ENCODE measurements at places on chromosomes 3 and 15.

GRCh38 chr3:193829781-193830180, 236.8 kb downstream of the OPA1 start:
- H3K27me3 ChIP-seq = no peaks in the 10 kb centered on the region
- no peak overlapping the region for H3K27ac ChIP-seq

DNA sequence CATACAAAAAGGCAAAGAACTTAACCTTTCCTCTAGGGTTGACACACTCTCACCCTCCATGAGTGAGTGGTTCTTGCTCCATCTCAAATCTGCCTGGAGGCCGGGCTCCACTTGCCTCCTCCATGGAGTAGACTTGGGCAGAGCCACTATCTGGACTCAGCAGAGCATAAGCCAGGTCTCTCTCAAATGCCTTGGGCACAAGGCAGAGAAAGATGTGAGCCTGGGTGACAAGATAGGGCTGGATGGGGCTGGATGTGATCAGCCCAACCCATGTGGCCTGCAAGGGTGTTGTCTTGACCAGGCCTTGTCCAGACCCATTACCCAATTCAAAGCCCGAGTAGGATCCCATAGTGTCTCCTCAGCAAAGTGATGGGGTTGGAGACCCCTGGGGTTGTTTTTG, 4.2 kb upstream of the RPL29 start:
- no peaks in the 10 kb centered on the region for H3K36me3 ChIP-seq
- H3K4me3 ChIP-seq = no peak overlapping the region
- DNase-seq = no peak

DNA sequence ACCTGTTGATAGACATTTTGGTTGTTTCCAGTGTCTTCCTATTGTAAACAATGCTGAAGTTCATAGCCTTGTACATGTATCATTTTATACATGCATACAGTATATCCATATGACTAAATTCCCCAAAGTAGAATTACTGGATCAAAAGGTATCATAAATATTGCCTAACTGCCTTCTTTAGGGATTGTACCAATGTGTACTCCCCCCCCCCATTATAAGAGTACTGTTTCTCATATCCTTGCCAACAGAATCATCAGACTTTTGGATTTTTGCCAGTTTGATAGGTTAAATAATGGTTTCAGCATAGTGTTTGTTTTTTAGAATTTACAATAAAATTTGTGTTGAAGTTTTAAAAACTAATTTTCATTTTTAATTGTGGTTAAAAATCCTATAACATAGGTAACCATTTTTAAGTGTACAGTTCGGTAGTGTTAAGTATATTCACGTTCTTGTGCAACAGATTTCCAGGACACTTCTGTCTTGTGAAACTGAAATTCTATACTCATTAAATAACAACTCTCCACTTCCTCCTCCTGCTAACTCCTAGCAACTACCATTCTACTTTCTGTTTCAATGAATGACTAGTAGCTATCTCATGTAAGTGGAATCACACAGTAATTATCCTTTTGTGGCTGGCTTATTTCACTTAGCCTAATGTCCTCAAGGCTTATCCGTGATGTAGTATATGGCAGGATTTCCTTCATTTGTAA, 30.8 kb upstream of the MAP3K13 start:
- peak; percentile 18 for DNase-seq
- H3K27ac ChIP-seq = no peak overlapping the region
- H3K27me3 ChIP-seq = no peaks in the 10 kb centered on the region
- H3K4me1 ChIP-seq = peaks cover 13% of the 10 kb centered on the region
- H3K4me3 ChIP-seq = peak overlapping the region; percentile 45

GRCh38 chr3:171165983-171166382, 139.5 kb upstream of the SLC2A2 start:
- H3K27me3 ChIP-seq = no peaks in the 10 kb centered on the region
- H3K4me1 ChIP-seq = no peaks in the 10 kb centered on the region
- no peak overlapping the region for H3K27ac ChIP-seq
- peaks cover 10% of the 10 kb centered on the region for H3K36me3 ChIP-seq
- DNase-seq = no peak

DNA sequence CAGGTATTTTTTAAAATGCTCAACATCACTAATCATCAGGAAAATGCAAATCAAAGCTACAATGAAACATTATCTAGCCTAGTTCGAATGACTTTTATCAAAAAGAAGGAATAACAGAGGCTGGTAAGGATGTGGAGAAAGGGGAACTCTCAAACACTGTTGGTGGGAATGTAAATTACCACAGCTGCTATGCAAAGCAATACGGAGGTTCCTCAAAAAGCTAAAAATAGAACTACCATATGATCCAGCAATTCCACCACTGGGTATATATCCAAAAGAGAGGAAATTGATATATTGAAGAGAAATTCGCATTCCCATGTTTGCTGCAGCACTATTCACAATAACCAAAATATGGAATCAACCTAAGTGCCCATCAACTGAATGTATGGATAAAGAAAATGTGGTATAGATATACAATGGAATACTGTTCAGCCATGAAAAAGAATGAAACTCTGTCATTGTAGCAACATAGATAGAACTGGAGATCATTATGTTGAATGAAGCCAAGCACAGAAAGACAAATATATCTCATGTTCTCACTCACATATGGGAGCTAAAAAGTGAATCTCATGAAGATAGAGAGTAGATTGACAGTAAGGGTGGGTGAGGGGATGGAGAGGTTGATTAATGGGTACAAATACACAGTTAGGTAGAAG, 19.7 kb upstream of the CLN6 start:
- no peak for DNase-seq
- no peak overlapping the region for H3K4me3 ChIP-seq
- H3K4me1 ChIP-seq = no peaks in the 10 kb centered on the region
- no peak overlapping the region for H3K27ac ChIP-seq
- H3K36me3 ChIP-seq = no peaks in the 10 kb centered on the region
- peaks cover under 1% of the 10 kb centered on the region for H3K27me3 ChIP-seq

- no peaks in the 10 kb centered on the region for H3K27me3 ChIP-seq
- no peak overlapping the region for H3K27ac ChIP-seq
- no peaks in the 10 kb centered on the region for H3K36me3 ChIP-seq
- H3K4me1 ChIP-seq = peaks cover 12% of the 10 kb centered on the region
- no peak for DNase-seq
- H3K4me3 ChIP-seq = no peak overlapping the region
Measured at GRCh38 chr15:38631119-38632075, 66.8 kb upstream of the RASGRP1 start.

GRCh38 chr3:128991355-128991895, 2.5 kb downstream of the CFAP92 start:
- peak overlapping the region; percentile 26 for H3K27ac ChIP-seq
- no peak overlapping the region for H3K4me3 ChIP-seq
- H3K36me3 ChIP-seq = no peaks in the 10 kb centered on the region
- H3K27me3 ChIP-seq = peaks cover 7% of the 10 kb centered on the region
- no peak for DNase-seq

GRCh38 chr15:23415321-23415865, 31.6 kb downstream of the GOLGA6L2 start:
- no peaks in the 10 kb centered on the region for H3K27me3 ChIP-seq
- H3K36me3 ChIP-seq = no peaks in the 10 kb centered on the region
- no peak overlapping the region for H3K4me3 ChIP-seq
- DNase-seq = no peak
- no peak overlapping the region for H3K27ac ChIP-seq
- no peaks in the 10 kb centered on the region for H3K4me1 ChIP-seq

GRCh38 chr3:116037954-116038911, 407.1 kb downstream of the LSAMP start:
- no peaks in the 10 kb centered on the region for H3K4me1 ChIP-seq
- DNase-seq = no peak
- H3K27ac ChIP-seq = no peak overlapping the region
- no peaks in the 10 kb centered on the region for H3K36me3 ChIP-seq
- no peak overlapping the region for H3K4me3 ChIP-seq
- H3K27me3 ChIP-seq = no peaks in the 10 kb centered on the region

- no peak overlapping the region for H3K27ac ChIP-seq
- H3K36me3 ChIP-seq = peaks cover 6% of the 10 kb centered on the region
- H3K27me3 ChIP-seq = no peaks in the 10 kb centered on the region
Measured at GRCh38 chr3:99031778-99032177, 130.3 kb upstream of the DCBLD2 start.

- H3K4me3 ChIP-seq = no peak overlapping the region
- no peak overlapping the region for H3K27ac ChIP-seq
- no peaks in the 10 kb centered on the region for H3K4me1 ChIP-seq
- no peaks in the 10 kb centered on the region for H3K36me3 ChIP-seq
- peak; percentile 40 for DNase-seq
Measured at GRCh38 chr3:141644931-141645330, 93.2 kb upstream of the RNF7 start.

DNA sequence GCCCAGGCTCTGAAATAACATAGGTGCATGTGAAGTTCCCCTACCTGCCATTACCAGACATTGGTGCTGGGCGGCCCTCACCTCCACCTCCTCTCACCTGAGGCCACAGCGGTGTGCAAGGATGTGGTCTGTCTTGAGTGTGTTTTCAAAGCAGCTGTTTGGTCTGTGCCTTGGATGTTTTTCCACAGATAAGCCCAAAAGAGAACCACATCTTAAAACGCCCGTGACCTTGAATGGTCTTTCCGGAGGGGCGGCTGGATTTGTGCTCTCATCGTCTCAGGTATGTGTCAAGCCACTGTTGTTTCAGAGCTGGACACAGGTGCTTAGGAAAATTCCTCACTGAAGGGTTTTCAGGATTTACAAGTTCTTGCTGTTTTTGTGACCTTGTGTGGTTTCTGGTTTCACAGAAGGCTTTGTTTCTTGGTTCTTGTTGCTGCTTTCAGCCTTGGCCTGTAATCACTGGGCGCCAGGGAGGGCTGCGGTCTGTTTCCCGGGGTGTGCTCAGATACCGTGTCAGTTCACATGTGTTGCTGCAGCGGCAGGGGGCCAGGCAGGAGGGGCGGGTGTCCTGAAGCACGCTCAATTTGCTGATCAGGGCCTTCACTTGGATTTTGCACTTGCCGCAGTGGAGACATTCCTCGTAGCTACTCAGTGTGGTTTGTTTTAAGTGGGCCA, 128.4 kb downstream of the IGF1R start:
- no peak overlapping the region for H3K4me3 ChIP-seq
- H3K27ac ChIP-seq = no peak overlapping the region
- H3K36me3 ChIP-seq = no peaks in the 10 kb centered on the region
- H3K4me1 ChIP-seq = peaks cover 42% of the 10 kb centered on the region
- H3K27me3 ChIP-seq = peaks cover 8% of the 10 kb centered on the region

DNA sequence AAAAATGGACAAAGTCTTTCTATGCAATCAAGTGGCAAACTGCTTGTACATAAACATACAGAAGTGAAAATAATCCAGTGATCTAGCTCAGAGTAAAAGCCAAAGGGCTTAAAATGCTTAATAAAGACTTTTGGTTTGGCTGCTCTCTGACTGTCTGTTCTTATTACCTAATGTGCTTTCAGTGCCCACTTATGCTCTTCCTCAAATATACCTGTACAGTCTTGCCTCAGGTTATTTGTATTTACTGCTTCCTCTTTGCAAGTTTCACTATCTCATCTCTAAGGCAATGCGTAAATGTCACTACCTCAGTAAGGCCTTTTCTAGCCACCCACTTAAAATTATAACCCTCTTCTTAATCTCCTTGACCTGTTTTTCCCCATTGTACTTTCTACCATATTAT, 171.8 kb downstream of the EPHA6 start:
- no peak overlapping the region for H3K4me3 ChIP-seq
- no peaks in the 10 kb centered on the region for H3K27me3 ChIP-seq
- no peaks in the 10 kb centered on the region for H3K4me1 ChIP-seq

- peaks cover 17% of the 10 kb centered on the region for H3K4me1 ChIP-seq
- H3K36me3 ChIP-seq = no peaks in the 10 kb centered on the region
- H3K4me3 ChIP-seq = no peak overlapping the region
- no peaks in the 10 kb centered on the region for H3K27me3 ChIP-seq
- no peak for DNase-seq
Measured at GRCh38 chr15:66944121-66944520, 121.3 kb upstream of the SMAD3 start.

DNA sequence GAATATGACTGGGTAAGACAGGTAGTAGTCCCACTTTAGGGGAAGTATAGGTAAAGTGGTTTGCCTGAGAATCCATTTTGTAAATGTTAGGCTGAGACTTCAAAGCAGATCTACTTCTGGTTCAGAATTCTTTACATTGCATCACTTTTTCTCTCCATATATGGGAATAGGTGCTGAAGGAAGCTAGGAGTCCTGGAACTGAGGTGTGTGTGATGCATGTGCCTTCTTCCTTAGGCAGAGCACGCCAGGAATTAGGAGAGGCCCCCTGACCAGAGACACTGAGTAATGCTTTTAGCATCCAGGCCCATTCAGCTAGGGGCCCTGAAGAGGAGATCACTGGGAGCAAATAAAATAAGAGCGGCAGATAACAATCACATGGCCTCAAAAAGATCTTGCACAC, 69.2 kb upstream of the DCP1A start:
- H3K36me3 ChIP-seq = peaks cover 24% of the 10 kb centered on the region
- H3K4me3 ChIP-seq = no peak overlapping the region
- H3K4me1 ChIP-seq = no peaks in the 10 kb centered on the region
- peaks cover 38% of the 10 kb centered on the region for H3K27me3 ChIP-seq
- no peak for DNase-seq

GRCh38 chr3:77326586-77326985, 286.7 kb downstream of the ROBO2 start:
- H3K4me3 ChIP-seq = no peak overlapping the region
- DNase-seq = no peak
- no peaks in the 10 kb centered on the region for H3K36me3 ChIP-seq
- no peak overlapping the region for H3K27ac ChIP-seq

GRCh38 chr15:39283531-39283930, 297.3 kb upstream of the THBS1 start:
- no peak for DNase-seq
- H3K27ac ChIP-seq = no peak overlapping the region
- peaks cover 5% of the 10 kb centered on the region for H3K27me3 ChIP-seq
- no peaks in the 10 kb centered on the region for H3K4me1 ChIP-seq

- peaks cover 54% of the 10 kb centered on the region for H3K27me3 ChIP-seq
- H3K36me3 ChIP-seq = no peaks in the 10 kb centered on the region
- no peak overlapping the region for H3K4me3 ChIP-seq
- H3K27ac ChIP-seq = no peak overlapping the region
Measured at GRCh38 chr3:194212845-194213331, 76.9 kb downstream of the HES1 start.

DNA sequence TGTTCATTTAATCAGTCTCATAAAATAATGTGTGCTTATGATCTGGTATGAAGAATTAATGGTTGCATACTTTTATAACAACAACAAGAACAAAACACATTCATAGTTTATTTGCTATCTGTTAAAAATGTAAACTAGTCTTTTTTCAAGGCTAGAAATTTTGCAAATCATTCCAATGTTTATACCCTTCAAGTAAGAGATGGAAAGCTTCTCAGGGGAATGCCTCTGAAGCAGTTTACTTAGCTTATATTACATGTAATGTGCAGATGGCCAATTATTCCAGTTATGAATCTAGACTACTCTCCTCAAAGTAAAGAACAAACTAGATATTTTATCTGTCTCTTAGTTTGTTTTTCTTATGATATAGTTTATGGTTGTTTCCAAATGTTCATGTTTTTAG, 575.4 kb downstream of the NAALADL2 start:
- H3K4me1 ChIP-seq = no peaks in the 10 kb centered on the region
- no peak for DNase-seq
- H3K27me3 ChIP-seq = no peaks in the 10 kb centered on the region
- H3K27ac ChIP-seq = no peak overlapping the region

All from naive B cell (primary cell).